CD4-positive, alpha-beta T cell treated with Interferon gamma for 1 hour (primary cell): ENCODE measurements at places on chromosomes 13 and 19.

DNA sequence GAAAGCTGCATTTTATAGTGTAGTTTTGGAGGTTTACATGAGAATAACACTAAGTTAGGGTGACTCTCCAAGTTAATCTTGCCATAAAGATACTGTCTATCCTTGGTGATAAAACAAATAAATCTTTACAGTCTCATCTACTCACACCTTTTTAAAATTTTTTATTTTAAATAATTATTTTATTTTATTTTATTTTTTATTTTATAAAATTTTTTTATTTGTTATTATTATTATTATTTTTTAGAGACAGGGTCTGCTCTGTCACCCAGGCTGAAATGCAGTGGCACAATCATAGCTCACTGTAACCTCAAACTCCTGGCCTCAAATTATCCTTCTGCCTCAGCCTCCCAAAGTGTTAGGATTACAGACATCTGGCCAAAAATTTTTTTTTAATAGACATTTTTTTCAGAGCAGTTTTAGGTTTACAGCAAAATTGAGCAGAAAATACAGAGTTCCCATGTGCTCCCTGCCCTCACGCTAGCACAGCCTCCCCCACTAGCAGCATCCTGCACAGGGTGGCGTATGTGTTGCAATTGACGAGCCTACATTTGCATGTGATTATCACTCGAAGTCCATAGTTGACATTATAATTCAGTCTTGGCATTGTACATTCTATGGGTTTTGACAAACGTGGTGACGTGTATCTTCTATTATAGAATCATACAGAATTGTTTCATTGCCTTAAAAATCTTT lies 41.0 kb downstream of the RASL11A start:
- no peak for DNase-seq

GRCh38 chr19:39502640-39503417 lies 4.1 kb downstream of the DLL3 start:
- peak; percentile 77 for DNase-seq

DNA sequence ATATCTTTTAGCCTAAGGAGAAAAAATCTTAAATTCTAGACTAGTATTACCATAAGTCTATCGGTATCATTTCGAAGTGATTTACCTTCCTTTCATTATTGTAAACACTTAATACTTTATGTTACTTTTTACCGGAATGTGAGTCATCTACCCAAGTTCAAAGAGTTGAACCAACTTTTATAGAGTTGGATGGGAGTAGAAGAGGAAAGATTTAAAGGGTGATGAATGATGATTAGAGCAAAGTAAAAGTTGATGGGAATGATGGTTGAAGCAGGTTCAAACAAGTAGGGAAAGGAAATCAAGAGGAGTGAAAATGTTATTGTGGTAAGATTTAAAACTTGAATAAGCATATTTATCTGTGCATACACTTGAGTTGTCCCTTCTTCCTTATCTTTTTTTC lies 11.3 kb upstream of the LPAR6 start:
- no peak for DNase-seq

DNA sequence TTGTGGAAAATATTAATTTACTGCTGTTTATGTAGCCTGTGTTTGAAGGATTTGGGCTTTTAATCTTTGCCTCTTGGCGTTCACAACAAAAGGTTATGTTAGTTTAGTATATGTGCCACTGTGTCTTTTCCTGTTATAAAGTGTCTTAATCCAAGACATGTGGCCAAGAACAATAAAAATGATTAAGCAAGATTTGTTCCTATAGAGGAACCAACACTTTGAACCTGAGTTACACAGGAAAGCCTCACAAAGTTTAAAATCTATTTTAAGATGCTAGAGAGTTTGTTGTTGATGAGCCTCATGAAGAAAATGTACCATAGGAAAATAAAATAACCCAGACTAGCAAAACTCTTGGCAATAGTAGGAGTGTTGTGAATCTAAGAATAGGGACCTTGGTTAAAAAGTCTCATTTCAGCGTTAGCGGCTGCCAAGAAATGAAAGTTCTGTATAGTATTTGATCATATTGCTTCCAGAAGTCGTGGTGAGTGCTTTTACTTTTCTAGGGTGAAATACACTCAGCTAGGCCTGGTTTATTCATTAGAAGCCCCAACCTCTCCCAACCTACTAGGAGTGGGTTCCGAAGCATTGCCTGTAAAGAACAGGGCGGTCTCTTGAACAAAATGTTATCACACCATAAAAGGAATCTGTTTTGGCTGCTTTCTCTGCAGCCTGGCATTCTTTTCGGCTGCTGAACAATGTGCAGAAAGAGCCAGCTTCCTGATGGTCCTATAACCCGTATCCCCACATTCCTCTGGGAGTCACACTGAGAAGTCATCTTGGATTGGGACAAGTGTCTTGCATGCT lies 102.6 kb downstream of the LRCH1 start:
- DNase-seq, result no peak

GRCh38 chr19:35902870-35903475 lies 644 bp downstream of the HCST start:
- no peak for DNase-seq

- DNase-seq, result no peak
These were observed 65.9 kb upstream of the RFC3 start for GRCh38 chr13:33752094-33752493.

- no peak for DNase-seq
These were observed 4.1 kb upstream of the PSMD8 start for GRCh38 chr19:38370299-38370698.
